ENCODE measurements at places on chromosomes 16 and 17.

DNA sequence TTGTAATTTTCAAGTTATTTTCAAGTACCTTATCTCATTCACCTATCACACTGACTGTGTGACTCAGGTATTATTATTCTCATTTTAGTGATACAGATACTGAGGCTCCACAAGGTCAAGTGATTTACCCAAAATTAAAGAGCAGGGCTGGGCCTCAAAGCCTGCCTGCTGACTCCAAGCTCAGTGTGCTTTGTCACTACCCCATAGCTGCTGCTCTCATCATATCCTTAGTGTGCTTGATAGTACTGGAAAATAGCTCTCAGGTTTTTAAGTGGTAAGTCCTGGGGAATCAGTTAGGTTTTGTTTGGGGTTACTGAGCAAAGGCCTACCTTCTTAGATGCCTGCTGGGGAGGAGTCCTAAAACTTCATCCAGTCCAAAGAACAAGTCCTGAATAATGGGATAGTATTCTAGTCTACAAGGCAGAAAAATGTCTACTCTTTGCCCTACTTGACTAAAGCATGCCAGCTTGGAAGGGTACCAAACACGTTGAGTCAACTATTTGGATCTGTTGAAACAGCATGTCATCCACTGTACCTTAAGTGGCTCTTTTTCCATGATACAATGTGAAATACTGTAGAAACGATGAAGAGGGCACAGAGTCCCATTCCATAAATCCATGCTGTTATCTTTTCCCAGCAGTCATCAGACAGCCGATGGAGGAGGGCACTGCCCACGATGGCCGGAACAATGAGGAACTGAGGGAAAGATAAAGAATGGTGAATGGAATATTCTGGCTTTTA, 10.7 kb downstream of the MMD start:
- DNase-seq: no peak

- DNase-seq: no peak
Measured at GRCh38 chr17:74779501-74779900, 3.4 kb upstream of the NAT9 start.

DNA sequence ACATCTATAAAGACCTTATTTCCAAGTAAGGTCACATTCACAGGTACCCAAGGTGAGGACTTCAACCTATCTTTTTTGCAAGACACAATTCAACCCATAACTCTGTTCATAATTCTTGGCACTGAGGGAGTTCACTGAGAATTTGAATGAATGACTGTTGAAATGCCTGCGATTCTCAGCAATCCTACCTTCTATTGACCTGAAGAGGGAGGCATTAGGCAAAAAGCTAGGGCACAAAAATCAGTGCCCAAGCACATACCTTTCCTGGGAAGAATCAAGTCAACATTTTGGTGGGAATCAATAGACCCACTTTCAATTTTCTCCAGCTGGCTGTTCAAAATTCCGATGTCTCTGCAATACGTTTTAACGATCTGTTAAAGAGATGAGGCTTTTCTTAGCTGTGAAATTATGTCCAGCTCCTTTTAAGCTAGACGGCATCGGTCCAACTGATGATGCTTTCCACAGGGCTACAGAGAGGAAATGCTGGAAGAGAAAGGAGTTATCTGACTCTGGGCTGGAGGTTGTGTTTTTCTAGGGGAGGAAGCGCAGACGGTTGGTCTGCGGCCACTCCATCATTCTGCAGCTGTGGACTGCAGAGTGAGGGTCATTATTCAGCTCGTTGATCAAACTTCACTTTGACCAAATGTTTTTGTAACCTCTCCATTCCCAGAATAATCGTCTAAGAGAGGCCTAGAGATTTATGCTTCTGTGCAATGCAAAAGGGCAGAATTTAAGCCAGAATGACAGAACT, 25.2 kb downstream of the BCO1 start:
- no peak for DNase-seq

GRCh38 chr17:44147812-44148211, 6.1 kb downstream of the HROB start:
- DNase-seq: no peak

DNA sequence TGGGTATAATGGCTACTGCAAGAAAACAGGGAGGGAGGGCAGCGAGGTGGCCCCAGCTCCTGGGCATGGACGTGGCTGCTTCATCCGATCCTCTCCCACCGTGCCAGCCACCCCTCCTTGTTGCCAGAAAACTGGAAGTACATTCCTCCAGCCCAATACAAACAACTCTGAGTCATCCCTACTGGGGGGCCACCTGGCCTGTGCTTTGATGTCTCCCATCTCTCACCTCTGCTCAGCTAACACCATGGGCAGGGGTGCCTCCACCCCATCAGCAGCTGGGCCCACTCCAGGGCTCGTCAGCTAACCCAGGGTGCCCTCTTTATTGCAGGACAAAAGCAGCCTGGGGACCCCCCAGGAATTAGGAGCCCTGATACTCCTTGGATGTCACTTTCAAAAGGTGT, 2.0 kb downstream of the RHBDF2 start:
- no peak for DNase-seq

DNA sequence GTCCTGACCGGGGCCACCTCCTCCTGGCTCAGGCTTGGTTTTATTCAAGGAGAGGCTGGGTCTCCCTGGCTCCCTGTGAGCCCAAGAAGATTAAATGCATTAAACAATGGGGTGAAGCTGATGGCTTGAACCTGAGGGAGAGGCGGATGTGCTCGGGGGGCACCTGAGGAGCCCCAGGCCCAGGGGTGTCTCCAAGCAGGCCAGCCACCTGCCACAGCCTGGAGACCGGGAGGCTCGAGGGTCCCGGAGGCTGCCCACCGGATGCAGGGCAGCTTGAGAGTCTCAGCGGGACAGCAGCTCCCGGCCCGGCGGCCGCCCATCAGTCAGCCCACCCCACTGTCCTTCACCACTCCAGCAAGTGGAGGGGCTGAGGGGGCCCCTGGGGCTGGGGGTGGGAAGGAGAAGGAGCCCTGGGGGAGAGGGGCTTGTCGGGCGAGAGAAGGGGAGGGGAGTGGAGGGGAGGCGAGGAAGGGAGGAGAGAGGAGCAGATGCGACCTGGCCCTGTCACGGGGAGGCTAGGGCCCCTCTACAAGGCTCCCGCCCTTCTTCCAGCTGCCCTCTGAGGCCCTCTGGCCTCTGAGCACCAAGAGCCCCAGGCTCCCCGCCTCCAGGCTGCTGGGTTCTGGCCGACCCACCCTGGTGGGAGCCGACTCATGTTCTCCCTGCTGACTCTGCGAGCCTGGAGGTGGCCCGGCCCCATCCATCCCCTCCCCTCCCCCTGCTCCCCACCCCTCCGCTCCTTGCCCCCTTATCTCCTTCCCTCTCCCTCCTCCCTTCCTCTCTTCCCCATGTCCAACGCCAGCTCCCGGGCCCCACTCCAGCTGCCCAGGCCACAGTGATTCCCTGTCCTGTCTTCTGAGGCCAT, 13.2 kb downstream of the CD7 start:
- no peak for DNase-seq

DNA sequence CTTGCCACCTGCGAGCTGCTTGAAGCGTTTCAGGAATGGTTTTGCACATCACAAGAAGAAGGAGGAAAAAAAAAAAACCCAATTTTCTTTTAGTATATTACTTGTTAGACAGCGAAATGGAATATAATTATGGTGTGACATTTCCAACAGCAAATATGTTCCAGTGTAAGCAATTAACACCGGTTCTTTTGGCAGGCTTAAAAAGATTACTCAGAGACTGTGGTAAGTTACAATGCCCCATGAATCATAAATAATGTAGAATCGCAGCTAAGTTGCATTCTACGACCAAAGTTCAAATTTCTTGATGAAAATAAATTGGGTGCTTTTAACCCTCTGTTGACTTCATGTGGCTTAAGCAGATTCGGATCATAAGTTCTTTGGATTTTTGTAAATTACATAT, 245.2 kb downstream of the XYLT1 start:
- DNase-seq: no peak
